Mucosa of descending colon (tissue), 3 donors: ENCODE measurements at places on chromosomes 5 and 9. TPM values are rescaled to one million over a fixed set of nuclear protein-coding genes. Genes with fewer than 3 reads are reported as not detected.
A peak's percentile ranks its signal among the peaks of the same experiment; 100 is the strongest.

- no peak for DNase-seq
Measured at GRCh38 chr9:15304632-15305031, 2.4 kb downstream of the TTC39B start.

DNA sequence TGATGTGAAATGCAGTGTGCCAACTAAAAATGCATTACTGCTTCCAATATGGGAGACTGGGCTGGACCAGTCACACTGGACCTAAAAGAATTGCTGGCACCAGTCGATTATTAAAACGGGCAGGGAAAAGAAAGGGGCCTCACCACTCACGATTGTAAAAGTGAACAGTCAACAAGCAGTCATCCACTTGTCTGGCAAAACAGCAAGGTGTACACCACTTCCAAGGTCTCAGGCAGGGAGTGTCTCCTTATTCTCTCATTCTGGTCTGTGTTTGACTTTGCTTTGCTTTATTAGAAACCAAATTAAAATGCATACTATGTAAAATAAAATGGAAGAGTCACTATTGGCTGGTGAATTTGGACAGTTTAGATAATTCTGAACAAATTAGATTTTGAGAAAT, 57.8 kb upstream of the TRPM3 start:
- DNase-seq = peak; percentile 32

- DNase-seq = no peak
Measured at GRCh38 chr5:37709020-37709419, 130.8 kb downstream of the GDNF start.

CKMT2 gene
- 1.6 TPM for total RNA-seq

- no peak for DNase-seq
Measured at GRCh38 chr5:178644826-178645545, 18.1 kb upstream of the CLK4 start.

DNA sequence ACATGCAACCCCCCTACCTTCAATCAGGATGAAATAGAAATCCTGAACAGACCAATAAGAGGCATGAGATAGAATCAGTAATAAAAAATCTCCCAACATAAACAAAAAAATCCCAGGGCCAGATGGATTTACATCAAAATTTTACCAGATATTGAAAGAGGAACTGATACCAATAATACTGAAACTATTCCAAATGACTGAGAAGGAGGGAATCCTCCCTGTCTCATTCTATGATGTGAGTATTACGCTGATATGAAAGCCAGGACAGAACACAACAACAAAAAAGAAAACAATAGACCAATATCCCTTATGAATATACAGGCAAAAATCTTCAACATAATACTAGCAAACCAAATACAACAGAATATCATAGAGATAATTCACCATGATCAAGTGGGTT, 109.0 kb upstream of the SMC2 start:
- DNase-seq = no peak

GRCh38 chr5:88380332-88380731, 111.7 kb upstream of the TMEM161B start:
- no peak for DNase-seq

- no peak for DNase-seq
Measured at GRCh38 chr9:19615036-19615624, 173.7 kb downstream of the SLC24A2 start.

DNA sequence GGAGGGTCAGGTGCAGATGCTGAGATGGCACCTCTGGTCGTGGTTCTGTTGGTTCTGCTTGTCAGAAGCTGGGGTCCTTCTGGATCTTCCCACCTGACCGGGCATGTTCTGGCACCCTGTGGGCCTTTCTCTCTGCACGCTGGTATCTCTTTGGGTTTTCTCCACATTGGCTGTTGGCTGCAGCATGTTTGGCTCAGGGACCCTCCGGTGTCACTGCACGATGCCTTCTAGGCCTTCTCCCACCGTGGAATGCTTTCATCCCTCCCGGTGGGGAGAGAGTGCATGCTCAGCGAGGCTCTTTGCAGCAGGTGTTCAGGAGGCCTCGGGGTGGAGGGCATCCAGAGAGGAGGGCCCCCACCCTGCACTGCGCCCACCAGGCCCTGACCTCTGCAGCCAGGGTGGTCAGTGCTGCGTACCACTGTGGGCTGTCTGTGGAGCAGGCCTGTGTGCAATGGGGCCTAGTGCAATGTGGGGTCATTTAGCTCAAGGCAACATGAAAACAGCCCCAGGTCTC, 119.4 kb downstream of the WNK2 start:
- DNase-seq = peak; percentile 19

GRCh38 chr9:38670542-38671371, 49.2 kb downstream of the FAM240B start:
- no peak for DNase-seq

HAVCR1 gene
- total RNA-seq = 3.9 TPM

DNA sequence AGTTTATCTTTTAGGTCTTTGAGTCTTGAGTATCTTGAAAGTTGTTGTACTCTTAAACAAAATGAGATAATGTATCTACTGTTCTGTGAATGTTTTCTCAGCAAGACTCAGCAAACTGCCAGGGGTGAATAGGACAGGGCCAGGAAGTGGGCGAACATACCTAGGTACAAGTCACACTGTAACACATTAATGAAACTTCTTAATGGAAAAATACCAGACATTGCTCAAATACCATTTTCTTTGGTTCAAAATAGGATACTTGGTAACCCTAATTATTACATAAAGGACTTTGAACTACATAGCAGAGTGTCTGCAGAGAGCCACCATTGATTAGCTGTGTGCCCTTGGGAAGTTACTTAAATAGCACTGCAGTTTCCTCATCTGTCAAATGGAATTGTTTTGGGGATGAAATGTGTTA, 197.5 kb downstream of the ARHGEF28 start:
- DNase-seq = no peak

DNA sequence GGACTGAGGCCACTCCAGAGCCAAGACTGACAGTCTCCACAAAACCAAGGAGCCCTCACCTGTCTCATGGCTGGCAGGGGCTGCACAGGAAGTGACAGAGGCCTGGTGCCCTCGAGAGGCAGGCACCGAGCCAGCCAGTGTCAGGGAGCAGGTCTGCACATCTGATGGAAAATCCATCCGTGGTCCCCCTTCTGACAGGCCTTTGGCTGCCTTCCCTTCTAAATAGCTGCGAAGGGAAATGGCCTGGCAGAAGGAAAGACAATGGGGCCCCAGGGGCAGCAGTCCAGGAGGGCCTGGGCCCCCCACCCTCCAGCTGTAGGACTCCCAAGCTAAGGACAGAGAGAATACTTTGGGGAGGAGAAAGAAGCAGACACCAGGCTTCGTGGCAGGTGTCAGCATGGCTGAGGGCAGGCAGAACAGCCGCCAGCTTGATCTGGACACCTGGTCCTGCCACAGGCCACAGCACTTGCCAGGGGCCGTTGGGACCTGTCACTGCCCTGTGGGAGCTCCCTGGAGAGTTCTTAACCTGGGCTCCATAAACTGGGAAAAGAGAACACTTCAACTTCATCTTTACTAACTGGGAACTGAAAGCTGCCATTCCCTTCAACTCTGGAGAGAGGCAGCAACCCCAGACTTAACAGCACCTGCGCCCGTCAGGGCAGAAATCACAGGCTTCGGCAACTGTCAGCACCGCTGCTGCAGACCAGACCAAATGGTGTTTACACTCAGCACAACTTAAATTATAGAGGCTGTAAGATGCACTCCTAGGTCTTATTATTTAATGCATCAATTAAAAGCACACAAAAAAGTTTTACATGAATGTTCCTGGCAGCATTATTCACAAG, 22.0 kb downstream of the ADAMTS2 start:
- no peak for DNase-seq

DNA sequence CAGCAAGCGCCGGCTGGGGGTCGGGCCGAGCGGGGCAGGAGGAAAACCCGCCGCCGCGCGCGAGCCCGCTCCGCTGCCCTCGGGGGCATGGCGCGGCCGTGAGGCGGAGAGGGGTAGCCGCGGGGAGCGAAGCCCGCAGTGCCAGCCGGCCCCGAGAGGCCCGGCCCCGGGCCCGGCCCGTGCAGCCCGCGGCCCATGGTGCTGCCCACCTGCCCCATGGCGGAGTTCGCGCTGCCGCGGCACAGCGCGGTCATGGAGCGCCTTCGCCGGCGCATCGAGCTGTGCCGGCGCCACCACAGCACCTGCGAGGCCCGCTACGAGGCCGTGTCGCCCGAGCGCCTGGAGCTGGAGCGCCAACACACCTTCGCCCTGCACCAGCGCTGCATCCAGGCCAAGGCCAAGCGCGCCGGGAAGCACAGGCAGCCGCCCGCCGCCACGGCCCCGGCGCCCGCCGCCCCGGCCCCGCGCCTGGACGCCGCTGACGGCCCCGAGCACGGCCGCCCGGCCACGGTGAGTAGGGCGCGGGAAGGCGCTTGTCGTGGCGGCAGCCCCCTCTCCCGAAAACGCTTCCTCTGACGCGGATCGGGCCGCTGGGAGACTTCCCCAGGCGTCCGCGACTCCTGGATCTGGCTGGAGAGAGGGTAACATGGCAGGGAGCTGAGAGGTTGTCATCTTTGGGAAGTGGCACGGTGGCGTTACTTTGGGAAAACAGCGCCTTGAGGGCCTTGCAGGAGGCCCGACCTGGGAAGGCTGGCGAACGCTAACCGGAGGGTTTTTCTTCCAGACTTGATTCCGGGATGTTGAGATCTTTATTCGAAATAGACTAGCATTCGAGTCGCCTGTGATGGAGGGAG, 523 bp downstream of the MAML1 start:
- DNase-seq = peak; percentile 69

DNA sequence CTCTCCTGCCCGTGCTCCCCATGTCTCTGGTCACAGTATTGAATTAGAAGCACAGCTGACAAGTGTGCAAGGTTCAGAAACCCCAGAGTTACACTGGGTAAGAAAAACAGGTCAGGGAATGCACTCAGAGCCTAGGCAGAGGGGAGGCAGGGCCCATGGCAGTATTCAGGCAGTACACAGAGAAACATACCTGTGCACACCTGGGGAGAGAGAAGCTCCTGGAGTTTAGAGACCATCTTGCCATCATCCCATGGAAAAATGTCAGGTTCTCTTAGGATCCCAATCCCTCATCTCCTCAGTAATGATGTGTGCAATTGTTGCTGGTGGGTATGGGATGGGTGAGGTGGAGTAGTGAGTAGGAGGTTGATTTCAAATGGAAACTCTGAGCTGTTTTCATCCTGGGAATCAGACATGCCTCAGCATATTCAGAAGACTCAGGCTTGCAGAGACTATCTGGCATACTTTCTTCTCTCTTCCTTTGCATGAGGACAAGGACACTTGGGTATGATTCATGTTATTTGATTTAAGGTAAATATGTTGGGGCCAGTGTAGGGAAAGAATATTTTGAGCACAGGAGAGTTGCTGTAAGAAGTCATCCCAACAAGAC, 228.5 kb downstream of the ESM1 start:
- DNase-seq = no peak

TSSK1B gene
- not detected for total RNA-seq

DNA sequence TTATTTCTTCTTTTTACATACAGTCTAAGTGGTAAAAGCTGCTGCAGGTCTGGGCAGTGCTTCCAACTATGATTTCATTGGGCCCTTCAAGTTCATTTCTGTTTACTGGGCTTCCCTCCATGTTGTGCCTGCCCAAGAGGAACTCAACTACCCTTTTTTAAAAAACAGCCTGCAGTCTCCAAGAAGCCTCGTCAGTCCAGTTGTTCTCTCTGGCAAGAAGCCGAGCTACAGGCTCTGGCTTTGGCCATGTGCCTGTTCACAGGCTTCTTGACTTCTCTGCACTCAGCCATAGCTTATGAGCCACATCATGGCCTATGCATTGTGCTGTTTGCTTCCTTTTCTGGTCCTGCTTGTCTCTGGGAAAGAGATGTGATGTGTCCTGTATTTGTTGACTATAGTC, 119.7 kb upstream of the PJA2 start:
- no peak for DNase-seq

PCDHGA7 gene
- total RNA-seq = 1.7 TPM

DNA sequence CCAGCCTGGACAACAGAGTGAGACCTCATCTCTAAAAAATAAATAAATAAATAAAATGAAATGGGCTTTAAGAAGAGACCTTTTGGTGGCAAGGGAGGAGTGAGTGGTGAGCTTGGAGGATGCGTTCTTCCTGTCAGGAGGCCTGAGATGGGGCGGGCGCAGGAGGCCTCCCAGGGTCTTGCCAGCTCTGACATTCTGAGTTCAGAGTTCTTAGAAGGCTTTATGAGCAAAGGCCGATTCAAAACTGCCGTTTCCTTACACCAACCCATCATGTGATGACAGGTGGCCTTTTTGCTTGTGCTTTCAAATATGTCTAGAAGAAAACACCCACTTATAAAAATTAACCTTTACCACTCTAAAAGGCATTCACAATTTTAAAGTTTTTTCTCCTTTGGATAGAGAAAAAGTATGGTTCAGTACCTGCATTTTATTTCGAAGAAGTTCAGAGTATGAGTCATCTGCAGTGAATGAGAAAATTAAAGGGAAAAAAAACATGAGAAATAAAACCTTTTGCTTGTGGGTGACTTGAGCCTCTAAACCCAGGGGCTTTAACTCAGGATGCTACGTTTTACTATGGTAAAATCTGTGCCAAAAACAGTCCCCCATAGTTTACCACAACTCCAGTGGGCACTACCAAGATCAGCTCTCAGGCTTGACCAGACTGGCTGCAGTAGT, 157.4 kb upstream of the OTULINL start:
- no peak for DNase-seq

- peak; percentile 72 for DNase-seq
Measured at GRCh38 chr9:137411645-137412380, 11.1 kb downstream of the EXD3 start.

FOXI1 gene
- total RNA-seq = not detected

GRCh38 chr9:98191671-98192502, 550 bp downstream of the CORO2A start:
- DNase-seq = peak; percentile 80

FAM200C gene
- 1.7 TPM for total RNA-seq

DNA sequence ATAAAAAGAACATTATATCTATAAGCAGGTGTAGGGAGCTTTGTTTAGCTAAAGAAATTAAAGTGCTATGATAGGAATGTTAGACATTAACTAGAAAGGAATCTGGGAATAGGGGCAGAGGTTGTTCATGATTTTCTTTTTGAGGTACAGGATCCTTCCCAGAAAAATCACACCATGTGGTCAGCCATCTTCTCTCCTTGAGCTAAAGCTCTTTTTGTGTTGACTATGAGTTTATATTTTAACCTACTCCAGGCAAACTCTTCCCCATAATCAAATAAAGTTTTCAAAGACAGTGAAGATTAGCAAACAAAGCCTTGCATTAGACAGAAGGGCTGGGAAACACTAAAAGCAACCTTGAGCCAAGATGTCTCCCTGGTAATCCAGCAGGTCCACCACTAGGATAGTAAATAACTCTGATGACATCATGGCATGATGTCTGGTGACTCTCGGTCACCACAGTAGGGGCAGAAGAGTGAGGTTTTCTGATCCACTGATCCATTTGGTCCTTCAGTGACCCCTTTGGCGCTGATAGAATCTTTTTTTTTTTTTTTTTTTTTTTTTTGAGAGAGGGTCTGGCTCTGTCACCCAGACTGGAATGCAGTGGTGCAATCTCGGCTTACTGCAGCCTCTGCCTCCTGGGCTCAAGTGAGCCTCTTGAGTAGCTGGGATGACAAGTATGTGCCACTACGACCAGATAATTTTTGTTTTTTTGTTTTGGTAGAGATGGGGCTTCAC, 30.6 kb upstream of the IL6ST start:
- no peak for DNase-seq
